NCI-H774 (cell line): ENCODE measurements at places on chromosomes 6 and 20.

DNA sequence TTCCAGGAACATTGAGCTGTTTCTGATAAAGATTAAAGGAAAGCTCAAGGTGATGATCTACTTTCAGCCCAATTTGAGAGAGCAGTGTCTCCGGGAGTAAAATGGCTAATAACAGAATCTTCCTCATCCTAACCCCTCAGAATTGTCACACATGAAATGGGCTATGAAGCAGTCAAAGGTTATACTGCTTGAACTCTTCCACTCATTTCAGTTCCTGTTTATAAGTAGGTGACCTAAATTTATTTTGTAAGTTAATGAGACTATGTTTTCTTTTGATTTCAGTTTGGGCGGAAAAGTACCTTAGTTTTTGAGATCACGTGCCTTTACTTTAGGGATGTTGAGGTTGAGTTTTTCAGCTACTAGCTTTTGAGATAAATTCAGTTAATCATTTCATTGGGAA is 47.2 kb downstream of the QKI start:
- DNase-seq, result no peak

- no peak for DNase-seq
Observed at GRCh38 chr6:79239536-79240168, 5.2 kb upstream of the HMGN3 start.

DNA sequence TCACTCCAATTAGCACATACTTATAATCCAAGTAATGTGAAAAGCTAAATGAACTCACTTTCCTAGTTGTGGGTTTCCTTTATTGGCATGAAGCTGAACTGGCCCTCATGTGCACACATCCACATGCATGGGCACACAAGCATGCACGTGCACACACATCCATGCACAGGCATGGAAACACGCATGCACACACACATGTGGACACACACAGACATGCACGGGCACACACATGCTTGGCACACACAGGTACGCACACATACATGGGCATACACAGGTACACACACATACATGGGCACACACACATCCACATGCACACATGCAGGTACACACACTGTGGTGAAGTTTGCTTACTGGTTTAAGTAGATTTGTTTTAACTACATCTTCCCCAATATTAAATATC is 23.8 kb downstream of the SYNDIG1 start:
- DNase-seq, result no peak

DNA sequence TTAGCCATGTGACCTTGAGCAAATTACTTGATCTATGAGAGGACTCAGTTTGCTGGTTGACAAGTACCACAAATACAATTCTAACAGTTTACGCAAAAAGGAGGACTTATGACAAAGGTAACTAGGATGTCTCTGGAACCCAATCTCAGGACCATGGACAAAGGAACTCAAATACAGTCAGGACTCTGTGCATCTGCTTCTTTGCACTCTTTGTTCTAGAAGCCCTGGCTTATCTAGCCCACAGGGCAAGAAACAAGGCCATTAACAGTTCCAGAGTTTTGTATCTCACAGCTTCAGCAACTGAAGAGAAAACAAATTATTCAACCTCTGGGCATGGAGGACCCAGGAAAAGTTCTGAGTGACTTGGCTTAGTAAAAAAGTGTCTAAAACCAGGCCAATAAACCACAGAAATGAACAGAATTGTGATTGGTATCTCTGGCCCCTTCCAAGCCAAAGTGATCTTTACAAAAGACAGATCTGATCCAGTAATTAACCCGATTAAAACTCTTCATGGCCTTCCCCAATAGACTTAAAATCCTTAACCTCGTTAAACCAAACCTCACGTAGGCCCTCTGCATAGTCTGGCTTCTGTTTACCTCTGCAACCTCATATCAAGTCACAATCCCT is 5.9 kb downstream of the WASF1 start:
- DNase-seq, result no peak

DNA sequence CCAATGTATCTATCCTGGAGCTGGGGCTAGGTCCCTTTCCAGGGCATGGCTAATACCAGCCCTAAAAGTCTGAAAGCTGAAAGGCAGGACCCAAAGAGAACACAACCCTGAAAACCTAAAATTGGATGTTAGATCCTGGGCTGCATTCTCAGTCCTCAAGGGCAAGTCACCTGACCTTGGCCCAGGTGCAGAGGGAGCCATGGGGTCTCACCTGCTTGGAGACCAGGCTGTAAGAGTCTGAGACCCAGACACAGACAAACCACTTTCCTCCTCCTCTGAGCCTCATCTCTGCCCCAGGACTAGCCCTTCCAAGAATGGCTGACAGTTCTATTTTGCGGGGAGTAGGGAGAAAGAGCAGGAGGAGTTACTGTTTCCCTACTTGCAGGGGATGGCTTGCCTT is 60.0 kb downstream of the EFCAB8 start:
- no peak for DNase-seq

- DNase-seq, result no peak
Observed at GRCh38 chr20:21053002-21053762, 53.0 kb downstream of the LINC00237 start.

DNA sequence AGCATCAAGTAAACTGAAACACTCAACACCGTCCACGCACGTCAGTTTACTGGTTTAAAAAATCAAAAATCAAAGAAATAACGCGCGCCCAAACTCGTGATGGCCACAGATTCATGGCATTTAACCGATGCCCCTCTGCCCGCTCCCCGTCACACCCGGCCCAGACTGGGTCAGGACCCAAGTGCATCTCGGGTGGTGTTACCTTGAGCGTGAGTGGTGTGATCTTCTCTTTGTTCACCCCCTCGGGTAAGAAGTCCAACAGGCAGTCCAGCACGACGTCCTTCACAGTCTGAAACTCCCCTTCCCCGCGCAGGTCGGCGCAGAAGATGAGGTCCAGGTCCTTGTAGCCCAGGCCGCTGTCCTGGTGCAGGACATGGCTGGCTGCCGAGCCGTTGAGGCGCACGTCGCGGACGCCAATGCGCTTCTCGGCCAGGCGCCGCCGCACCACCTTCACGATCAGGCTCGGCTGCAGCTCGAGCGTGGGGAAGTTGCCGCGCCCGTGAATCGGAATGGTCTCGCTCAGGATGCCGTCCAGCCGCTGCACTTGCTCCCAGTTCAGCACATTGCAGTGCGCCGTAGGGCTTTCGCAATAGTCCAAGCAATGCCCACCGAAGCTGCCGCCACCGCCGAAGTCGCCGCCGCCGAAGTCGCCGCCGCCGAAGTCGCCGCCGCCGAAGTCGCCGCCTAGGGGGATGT is 945 bp downstream of the TENT5A start:
- peak; percentile 67 for DNase-seq

GRCh38 chr6:1625794-1626435 is 16.2 kb downstream of the FOXC1 start:
- no peak for DNase-seq

- no peak for DNase-seq
Observed at GRCh38 chr20:13035399-13036152, 26.8 kb downstream of the SPTLC3 start.

DNA sequence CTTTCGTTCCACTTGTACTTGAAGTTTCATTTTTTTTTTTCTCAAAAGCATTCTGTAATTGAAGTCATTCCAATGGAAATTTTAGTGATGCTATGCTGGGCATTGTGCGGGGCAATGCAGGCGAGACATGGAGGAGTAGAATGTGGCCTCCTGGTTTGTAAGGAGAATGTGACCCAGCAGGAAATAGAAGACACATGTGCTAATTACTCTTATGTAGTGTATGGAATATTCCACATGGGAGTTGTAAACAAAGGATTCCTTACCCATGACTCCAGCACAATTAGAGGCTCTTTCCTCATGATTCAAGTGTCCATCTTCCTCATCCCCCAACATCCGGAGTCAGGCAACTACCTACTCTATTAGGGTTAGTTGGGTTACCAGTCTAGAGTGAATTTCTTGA is 14.9 kb upstream of the RFPL4B start:
- no peak for DNase-seq

DNA sequence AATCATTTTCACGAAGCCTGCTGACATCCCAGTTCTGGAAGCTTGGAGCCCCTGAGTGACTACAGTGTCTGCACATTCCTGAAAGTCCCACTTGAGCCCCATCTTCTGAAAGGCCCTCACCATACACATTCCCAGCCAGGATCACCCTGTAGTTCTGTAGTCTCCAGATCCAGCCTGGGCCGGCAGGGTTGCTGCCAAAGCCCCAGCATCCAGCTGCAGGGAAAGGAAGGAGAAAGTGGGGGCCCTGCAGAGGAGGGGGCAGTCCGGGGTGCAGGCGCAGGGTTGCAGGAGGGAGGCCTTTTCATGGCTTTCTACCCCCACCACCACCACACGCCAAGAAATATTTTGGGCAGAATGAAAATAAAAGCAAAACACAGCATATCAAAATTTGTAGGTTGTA is 26.0 kb downstream of the MDFI start:
- DNase-seq, result no peak

DNA sequence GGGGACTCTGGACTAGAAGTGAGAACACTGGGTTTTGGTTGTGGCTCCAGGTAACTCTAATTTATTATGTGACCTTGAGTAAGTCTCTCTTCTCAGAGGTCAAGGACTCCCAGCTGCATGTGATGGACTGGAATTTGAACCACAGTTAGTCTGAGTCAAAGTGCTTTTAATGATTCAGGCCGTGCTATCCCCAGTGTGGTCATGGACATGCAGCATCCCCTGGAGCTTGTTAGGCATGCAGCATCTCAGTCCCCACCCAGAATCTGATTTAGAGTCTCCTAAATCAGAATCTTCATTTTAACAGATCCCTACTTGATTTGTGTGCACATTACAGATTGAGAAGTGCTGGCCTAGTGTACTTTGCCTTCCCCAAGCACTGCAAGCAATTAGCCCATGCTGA is 74.2 kb downstream of the TOX2 start:
- no peak for DNase-seq

- DNase-seq, result no peak
Observed at GRCh38 chr6:33116417-33116816, 40.6 kb downstream of the HLA-DPB1 start.

DNA sequence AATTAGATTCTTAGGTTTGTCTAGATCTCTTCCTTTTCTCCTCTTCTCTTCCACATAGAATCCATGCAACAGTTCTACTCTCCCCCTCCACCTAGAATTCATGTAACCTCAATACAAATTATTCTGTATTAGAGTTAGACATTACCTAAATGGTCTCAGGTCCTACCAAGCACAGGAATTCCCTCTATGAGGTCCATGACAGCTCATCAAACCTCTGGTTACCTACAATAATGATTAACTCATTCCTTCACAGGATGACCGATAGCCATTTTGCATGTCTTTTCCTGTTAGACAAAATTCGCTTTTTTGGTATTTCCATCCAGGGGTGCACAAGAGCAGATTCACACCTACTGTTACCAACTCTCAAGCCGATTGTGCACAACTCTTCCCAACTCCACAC is 27.4 kb upstream of the BMP2 start:
- no peak for DNase-seq

DNA sequence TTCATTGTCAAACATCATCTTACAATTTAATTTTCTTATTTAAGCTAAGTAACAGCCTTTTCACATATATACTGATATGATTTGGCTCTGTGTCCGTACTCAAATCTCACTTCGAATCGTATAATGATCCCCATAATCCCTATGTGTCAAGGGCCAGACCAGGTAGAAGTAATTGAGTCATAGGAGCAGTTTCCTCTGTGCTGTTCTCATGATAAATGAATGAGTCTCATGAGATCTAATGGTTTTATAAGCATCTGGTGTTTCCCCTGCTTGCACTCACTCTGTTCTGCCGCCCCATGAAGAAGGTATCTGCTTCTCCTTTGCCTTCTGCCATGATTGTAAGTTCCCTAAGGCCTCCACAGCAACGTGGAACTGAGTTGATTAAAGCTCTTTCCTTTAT is 25.1 kb upstream of the CMTR1 start:
- no peak for DNase-seq

- no peak for DNase-seq
Observed at GRCh38 chr6:134809130-134809529, 140.8 kb downstream of the ALDH8A1 start.

- DNase-seq, result no peak
Observed at GRCh38 chr6:132817554-132818403, 3.4 kb downstream of the RPS12 start.

DNA sequence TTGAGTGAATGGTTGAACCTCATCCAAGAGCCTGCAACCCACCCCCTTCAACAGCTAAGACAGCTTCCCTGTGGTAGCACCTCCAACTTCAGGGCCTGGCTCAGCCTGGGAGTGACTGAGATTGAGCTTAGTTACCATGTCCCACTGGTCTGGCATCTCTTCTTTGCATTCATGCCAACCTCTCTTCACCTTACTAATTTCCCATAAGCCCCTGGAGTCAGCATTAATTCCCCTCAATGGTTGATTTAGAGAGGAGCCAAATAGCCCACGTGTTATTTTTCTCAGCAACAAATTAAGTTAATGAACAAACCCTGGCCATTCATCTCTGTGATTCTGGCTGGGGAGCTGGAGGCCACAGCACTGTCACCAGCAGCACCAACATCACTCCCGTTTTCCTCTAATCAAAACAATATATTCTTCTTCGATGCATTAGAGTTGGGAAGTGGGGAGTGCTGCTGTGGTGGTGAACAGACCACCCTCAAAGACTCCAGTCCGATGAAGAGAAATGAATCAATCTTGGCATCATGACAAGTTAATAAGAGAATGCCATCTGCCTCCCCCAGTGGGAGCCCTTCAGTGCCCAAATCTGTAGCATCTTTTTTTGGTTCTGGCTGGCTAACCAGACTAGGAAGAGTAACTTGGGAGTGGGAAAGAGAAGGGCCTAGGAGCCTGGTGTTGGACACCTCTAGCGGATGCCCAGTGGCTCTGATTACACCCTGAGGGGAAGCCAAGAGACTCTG is 316.9 kb upstream of the RNF24 start:
- no peak for DNase-seq

- DNase-seq, result no peak
Observed at GRCh38 chr20:21490105-21490504, 23.8 kb downstream of the NKX2-2 start.

DNA sequence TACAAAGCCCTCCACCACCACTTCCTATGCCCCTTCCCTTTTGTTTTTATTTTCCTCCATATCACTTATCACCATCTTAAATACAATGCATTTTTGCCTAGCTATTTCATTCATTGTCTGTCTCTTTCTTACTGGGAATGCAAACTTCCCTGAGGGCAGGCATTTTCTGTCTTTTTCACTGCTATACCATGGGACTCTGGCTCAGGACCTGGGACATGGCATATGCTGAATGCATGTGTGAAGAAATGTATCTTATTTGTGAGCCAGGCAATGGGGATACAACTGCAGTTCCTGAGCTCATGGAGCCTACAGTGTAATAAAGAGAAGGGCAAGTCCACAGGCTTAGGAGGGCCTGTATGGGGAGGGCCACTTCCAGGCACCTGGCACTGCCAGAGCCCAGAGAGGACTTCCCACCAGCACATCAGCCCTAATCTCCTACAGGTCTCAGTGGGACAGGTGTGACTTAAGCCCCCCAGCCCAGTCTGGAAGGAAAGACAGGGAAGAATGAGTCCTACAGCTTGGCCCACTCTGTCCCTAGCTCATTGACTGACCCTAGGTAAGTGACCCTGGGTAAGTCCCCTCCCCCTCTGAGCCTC is 43.2 kb downstream of the TFEB start:
- no peak for DNase-seq
